ENCODE measurements at places on chromosomes 2 and 18. TPM values are rescaled to one million over a fixed set of nuclear protein-coding genes. Genes with fewer than 3 reads are reported as not detected.

DNA sequence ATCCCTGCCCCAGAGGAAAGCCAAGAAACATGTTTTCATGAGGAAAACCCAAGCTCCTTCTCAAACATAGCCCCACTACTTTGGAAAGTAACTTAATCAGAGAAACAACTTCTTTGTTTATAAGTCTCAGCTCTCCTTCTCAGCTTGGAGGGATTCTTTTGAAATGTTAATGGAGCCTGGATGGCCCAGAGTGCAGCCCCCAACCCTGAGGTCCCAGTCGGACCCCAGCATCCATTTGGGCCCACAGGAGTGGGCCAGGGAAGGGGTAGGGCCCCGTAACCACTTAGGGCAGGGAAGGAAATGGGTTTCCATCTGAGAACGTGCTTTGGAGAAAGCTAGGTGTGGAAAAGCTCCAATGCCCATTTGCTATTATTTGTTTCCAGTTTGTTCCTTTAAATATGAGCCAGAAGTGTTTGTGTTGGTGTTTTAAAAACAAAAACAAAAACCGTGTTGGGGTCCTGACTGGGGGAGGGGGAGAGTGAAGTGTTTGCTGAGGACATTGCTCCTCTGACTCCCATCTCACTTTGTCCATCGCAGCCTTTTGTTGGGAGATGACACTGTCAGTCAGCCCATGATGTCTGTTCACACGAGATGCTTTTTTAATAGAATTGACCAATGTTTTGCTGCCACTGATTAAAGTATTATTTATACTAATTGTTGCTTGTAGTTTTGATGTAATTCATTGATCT lies 1.6 kb upstream of the HOXD3 start:
- no peak for DNase-seq

Gene FEV
- polyA plus RNA-seq: not detected

GRCh38 chr18:72407048-72407447 lies 137.1 kb downstream of the CBLN2 start:
- DNase-seq: no peak

DNA sequence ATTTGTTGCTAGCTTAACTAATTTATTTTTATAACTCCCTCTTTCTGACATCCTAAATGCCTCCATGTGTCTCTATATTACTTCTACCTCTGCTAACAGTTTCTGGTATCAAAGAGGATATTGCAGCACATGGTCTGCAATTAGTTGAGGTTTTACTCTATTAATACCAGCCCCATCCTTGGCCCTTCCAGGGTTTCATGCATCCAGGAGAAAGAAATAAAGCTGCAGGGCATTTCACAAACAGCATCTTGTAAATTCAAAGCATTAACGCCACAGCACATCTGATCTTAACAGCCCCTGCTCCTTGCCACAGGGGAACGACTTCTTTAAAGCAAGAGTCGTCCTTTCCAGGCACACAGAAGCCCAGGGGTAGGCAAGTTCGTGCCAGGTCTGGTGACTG lies 258.9 kb downstream of the ICOS start:
- no peak for DNase-seq

Gene REG3A
- polyA plus RNA-seq: not detected

DNA sequence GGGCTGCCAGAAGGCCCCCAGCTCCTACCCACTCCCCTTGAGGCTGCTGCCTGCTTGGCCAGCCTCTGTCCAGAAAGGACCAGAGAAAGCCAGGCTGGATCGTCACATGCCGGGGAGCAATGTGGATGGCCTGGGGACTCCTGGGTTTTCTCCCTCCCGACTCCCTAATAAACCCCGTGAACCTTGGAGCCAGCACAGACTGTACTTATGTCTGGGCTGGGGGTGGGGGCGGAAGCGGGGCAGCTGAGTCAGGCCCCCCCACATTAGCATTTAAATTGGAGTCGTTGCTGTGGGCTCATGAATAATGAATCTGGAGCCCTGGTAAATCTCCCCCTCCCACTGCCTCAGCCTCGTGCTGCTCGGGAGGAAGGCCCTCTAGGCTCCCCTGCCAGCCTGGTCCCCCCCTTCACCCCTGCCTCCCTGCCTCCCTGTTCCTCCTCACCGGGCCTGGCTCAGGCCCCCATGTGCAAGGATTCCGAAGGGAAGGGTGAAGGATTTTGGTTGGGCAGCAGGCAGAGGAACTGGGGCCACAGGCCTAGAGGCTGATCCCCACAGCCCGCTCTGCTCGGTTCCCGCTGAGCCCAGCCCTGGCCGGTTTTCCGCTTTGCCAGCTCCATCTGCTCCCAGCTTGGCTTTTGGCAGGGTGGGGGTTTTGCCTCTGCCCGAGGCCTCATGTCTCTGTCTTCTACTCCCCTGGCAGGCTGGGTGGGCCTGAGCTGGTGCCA lies 7.3 kb upstream of the ASIC4 start:
- DNase-seq: no peak

- no peak for DNase-seq
These were observed 35.7 kb upstream of the KLF7 start for GRCh38 chr2:207201416-207201815.

Gene EHD3
- polyA plus RNA-seq: 7.4 TPM

DNA sequence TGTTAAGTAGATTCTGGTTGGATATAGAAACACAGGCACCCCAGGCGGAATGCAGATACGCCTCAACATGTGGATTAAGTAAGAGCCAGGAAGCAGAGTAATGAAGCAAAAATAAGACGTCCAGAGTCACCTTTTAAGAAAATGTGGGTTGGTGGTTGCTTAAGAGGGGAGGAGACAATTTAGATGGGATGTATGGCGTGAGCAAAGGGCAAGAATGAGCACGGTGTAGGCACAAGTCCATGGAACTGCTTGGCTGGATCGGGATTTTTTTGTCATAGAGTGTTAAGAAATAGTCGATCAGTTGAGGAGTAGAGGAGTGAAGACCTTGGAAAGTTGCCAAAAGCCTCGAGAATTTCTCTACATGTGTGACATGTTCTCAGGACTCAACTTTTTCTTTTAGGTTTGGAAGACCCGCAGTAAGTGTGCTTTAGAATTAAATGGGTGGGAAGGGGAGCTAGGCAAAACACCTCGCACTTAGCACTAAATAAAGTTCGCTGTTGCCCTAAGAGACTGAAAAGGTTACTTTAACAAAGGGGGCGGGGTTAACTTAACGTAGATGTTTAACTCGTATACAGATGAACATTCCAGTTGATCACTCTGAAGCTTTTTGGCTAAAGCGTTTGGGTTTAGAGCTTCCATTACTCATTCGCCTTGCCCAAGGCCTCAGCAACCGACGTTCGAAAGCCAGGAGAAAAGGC lies 716 bp upstream of the SLC39A10 start:
- DNase-seq: no peak

DNA sequence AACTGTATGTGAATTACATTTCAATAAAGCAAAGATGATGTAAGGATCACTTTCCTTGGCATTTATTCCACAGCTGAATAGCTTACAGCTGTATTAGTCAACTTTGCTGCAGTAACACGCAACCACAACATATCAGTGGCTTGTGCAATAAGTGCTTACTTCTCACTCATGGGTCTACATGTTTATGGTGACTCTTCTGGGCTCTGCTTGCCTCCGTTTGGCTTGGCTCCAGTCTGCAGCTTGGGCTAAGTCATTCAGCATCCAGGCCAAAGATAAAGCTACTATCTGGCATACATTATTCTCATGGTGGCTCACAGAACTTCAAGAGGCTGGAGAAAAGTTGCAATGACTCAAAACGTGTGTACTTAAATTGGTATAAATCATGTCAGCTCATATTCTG lies 355.0 kb downstream of the RNF144A start:
- DNase-seq: no peak

DNA sequence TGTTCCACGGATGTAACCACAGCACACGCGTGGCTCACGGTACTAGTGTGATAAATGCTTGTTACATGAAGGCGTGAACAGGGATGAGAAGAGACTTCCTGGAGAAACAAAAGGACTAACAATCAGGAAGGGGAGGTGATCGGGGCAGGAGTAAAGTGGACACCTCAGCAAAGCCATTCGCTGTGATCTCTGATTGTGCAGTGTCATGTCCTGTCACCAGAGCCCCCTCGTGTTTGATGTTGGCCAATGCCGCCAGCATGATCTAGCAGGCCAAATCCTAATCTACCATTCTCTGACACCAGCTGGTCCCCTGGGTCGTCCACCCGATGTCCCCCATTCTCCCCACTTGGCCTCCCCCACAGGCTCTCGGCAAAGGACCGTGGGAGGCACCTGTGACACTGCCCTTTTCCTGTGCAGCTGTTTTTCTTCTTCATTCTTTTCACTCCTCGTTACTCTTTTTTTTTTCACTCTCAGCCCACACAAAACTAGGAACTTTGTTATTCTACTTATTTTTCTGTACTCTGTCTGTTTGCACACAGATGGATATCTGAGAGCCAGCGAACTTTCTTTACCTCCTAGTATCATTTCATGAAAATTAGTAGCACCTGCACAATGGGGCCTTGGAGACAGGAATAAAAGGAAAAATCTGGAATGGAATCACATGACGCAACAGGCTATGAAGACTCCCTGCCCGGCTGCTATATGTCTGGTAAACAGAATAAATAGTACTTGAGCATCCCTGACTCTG lies 146.8 kb downstream of the TGIF1 start:
- peak; percentile 76 for DNase-seq

Gene CCDC74B
- polyA plus RNA-seq: not detected

Gene GAL3ST2
- not detected for polyA plus RNA-seq

Gene ZNF521
- 0.75 TPM for polyA plus RNA-seq

- no peak for DNase-seq
These were observed 245.5 kb downstream of the MYCN start for GRCh38 chr2:16185801-16186272.

Gene BMP10
- 0.39 TPM for polyA plus RNA-seq

Gene PID1
- polyA plus RNA-seq: 40.3 TPM

- DNase-seq: no peak
These were observed 68.6 kb downstream of the ZC3H6 start for GRCh38 chr2:112343827-112344585.

DNA sequence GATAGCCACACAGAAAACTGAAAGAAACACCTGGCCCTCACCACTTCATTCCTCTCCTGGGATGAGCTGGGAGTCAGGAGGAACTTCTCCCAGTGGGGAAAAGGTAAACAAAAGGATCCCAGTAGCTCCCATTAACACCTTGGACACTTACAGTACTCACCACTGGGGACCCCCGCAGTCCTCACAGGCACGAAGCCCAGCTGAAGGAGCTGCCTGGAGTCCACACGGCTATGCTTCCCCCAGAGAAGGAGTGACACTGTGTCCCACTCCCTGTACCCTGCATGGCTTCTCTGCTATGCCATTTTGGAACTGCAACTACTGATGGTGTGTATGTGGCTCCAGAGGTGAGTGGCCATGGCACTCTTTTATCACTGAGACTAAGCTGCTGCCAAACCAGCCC lies 1565.1 kb downstream of the LRP1B start:
- no peak for DNase-seq

GRCh38 chr18:79614211-79614955 lies 65.2 kb upstream of the CTDP1 start:
- no peak for DNase-seq

DNA sequence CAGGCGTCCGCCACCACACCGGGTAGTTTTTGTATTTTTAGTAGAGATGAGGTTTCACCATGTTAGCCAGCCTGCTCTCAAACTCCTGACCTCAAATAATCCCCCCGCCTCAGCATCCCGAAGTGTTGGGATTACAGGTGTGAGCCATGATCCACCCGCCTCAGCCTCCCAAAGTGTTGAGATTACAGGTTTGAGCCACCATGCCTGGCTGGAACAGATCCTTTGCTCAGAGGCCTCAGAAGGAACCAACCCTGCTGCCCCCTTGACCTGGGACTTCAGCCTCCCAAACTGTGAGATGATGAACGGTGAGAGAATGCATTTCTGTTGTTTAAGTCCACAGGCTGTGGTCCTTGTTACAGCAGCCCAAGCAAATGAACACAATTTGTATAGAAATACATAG lies 67.0 kb downstream of the NCAPH start:
- no peak for DNase-seq

GRCh38 chr2:68237404-68237803 lies 14.9 kb downstream of the PPP3R1 start:
- no peak for DNase-seq

All from liver (tissue), 10 donors.